Omental fat pad (tissue), 4 donors: ENCODE measurements at places on chromosomes 7 and 10.

GRCh38 chr7:86911659-86912058, 147.8 kb downstream of the ELAPOR2 start:
- no peak for DNase-seq

GRCh38 chr7:23471106-23471859, 992 bp upstream of the IGF2BP3 start:
- DNase-seq, result no peak

DNA sequence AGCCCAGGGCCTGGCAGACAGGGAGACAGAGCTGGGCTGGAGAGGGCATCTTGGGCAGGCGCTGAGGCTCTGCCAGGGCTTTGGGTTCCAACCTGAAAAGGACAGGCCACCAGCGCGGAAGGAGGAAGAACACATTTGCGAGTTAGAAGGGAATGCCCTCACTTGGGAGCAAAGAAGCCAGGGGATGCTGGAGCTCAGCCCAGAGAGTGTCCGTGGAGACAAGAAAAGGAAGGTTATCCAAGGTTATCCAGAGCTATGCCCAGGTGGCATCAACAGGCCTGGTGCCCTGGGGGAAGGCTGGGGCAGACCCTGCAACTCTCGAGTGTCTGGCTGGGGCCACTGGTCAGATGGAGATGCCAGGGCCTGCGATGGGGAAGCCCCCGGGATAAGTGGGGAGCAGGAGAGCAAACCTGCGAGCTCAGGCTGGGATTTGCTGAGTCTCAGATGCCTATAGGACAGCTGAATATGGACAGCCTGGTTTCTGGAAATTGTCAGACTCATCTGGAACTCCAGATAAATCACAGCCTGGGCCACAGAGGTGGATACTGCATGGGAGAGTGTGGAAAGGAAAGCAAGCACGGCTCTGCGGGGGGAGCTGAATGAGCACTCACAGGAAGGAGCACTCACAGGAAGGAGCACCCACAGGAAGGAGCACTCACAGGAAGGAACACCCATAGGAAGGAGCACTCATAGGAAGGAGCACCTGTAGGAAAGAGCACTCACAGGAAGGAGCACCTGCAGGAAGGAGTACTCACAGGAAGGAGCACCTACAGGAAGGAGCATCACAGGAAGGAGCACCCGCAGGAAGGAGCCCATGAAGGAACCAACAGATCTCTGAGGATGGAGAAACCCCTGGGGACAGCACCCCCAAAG, 152.1 kb downstream of the ADAM12 start:
- no peak for DNase-seq

GRCh38 chr10:28442403-28442802, 90.5 kb upstream of the WAC start:
- no peak for DNase-seq

DNA sequence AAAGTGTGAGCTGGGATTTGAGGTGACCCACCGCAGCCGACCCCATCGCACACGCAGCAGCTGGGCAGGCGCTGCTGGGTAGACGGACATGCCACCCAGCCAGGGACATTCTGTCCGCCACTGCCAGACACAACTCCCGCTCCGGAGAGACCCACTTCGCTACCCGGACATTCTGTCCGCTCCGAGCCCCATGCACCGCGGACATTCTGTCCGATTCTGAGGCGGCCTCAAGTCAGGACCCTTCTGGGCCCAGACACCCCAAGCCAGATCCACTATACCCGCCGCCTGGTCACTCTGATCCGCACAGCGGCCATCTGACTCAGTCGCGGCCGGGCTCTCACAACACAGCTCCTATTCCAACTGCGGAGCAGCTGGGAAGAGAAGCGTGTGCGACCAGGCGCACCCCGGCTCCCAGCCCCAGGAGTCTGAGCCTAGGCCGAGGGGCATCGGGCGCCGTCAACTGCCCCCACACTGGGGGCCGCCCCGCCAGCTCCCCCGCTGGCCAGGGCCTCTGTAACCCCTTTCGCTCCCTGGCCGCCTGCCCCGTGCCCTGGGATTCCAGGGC, 763 bp downstream of the PITX3 start:
- no peak for DNase-seq

GRCh38 chr7:15757041-15758000, 70.8 kb upstream of the MEOX2 start:
- DNase-seq, result no peak

GRCh38 chr7:158824028-158824427, 5.3 kb downstream of the ESYT2 start:
- no peak for DNase-seq

GRCh38 chr10:132238371-132239125, 51.8 kb downstream of the DPYSL4 start:
- DNase-seq, result no peak

- DNase-seq, result no peak
Observed at GRCh38 chr10:106705681-106706100, 458.8 kb downstream of the SORCS1 start.

- DNase-seq, result no peak
Observed at GRCh38 chr7:29102558-29103151, 43.7 kb downstream of the CPVL start.

DNA sequence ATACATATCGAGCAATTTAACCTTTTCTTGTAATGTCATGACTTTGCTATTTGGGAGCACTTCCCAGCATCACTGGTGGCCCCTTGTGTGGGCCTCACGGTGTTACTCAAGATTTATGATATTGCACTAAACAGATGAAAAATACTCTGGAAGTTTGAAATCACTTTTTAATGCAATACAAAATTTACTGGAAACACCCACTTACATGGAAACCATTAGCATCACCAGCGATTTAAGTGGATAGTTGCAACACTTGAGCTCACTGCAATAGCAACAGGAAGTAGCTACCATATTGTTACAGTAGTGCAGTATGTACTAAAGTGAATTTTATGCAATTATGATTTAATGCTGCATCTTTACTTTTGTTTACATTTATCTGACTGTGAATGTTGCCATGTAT, 184.4 kb downstream of the MDFIC start:
- no peak for DNase-seq

GRCh38 chr10:3931224-3931623, 146.2 kb upstream of the KLF6 start:
- no peak for DNase-seq
